ENCODE measurements at places on chromosomes 2 and 18.

GRCh38 chr18:8461544-8461943, 147.7 kb upstream of the RAB12 start:
- no peak for DNase-seq

DNA sequence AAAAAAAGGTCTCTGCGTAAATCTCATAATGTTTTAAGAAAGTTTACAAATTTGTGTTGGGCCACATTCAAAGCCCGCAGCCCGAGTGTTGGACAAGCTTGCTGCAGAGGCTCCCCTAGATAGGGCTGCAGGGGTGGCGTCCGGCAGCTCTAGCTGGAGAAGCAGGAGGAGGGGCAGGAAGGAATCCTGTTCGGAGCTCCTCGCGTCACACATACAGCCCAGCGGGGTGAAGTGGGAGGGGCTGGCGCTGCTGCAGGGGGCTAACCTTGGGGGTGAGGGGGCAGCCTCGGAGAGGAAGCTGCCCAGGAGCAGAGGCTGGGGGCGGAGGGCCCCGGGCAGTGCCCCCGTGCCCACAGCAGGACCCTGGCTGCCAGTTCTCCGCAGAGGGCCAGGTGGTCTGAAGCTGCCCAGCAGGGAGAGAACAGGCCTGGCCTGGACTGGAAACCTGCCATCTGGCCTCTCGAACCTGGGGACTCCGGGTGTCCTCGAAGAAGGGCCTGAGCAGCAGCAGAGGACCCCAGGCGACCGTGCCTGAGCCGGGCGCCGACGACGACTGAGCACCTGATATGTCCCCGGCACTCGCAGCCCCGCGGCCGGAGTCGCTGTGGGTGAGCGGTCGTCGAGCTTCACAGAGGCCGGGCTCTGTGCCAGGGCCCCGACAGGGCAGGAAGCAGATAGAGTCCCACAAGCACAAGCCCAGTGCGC, 2.6 kb upstream of the GPR35 start:
- no peak for DNase-seq

GRCh38 chr2:85987266-85988174, 98.7 kb upstream of the ST3GAL5 start:
- DNase-seq, result no peak

DNA sequence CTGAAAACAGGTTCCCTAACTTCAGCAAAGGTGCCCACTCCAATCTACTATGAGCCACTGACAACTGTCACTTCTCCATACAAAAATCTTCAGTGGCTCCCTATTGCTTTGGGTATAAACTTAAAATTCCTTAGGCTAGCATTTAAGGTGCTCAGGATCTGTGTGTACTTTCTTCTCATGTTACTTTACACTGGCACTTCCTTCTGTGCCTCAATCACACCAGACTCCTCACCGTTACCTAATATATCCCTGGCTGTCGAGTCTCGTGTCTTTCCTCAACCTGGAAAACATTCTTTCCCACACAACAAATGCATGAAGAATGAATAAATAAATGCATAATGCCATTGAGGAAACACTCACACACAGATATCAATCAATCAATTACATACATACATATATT, 101.1 kb downstream of the TCF4 start:
- DNase-seq, result no peak

DNA sequence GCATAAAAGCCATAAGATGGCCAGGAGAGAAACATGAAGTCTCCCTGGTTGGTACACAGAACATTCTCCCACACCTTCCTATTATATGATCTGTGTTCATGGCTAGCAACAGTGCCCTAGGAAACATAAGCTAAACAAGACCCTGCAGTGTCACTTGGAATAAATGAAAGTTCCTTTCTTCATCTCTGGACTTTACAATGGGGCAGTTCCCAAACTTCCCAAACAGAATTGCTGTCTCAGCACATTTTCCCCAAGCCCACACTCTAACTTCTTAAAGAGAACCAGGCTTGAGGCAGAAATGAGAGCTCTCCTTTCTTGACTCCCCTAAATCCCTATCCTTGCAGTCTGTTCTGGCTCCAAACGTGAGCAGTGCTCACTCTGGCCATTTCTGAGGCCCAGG, 173.2 kb upstream of the CREB1 start:
- DNase-seq, result no peak

- peak; percentile 30 for DNase-seq
Measured at GRCh38 chr2:178914259-178914849, 107.1 kb upstream of the TTN start.

DNA sequence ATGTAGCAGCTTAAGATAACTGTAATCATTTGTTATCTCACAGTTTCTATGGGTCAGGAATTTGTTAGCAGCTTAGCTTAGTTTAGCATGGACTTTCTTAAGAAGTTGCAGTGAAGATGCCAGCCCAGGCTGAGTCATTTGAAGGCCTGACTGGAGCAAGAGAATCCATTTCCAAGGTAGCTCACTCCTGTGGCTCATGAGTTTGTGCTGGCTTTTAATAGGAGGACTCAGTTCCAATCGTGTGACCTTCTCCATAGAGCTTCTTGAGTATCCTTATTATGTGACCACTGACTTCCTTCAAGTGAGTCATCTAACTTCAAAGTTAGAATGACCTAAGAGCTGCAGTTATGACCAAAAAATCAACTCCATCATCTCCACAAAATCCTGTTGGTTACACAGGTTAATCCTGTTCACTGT, 1.4 kb downstream of the GPATCH11 start:
- DNase-seq, result no peak

DNA sequence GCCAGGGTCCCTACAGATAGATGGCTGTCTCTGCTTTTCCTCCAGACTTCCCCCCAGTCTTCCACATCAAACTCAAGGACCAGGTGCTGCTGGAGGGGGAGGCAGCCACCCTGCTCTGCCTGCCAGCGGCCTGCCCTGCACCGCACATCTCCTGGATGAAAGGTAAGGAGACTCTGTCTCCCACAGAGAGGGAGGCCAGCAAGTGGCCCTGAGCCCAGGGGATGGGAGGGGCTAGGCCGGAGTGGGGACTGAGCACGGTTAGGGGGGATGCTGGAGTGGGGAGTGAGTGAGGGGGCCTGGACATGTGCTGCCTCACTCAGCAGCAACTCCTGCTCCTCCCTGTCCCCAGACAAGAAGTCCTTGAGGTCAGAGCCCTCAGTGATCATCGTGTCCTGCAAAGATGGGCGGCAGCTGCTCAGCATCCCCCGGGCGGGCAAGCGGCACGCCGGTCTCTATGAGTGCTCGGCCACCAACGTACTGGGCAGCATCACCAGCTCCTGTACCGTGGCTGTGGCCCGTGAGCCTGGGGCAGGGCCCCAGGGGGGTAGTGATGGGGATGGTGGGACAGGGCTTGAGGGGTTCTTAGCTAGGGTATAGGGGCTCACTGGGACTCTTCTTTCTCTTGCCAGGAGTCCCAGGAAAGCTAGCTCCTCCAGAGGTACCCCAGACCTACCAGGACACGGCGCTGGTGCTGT, 10.4 kb upstream of the GMPPA start:
- no peak for DNase-seq

DNA sequence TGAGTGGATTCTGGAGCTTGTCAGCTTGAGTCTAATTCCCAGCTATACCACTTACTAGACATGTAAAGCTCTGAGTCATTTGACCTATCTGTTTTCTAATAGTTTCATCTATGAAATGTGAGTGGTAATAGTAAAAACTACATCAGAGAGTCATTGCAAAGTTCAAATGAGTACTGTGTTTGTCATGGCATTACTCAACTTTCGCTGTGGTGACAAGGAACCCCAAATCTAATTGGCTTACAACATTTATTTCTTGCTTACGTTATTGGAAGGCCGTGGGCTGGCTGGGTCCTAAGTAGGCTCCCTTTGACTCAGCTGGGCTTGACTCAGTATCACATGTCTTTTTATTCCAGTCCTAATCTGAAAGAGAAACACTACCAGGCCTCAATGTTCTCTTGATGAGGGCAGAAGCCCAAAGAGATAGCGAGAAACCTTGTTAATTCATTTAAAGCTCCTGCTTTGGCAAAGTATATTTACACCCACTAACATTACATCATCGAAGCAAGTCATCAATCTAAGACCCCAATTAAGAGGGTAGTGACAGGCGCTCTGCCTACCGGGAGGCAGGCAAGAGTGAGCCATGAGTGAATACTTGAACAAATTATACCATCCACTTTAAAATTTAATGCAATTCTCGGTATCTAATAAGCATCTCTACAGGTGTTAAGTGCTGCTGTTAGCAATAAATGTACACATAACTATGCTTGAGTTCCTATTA, 431.8 kb upstream of the SPHKAP start:
- no peak for DNase-seq

DNA sequence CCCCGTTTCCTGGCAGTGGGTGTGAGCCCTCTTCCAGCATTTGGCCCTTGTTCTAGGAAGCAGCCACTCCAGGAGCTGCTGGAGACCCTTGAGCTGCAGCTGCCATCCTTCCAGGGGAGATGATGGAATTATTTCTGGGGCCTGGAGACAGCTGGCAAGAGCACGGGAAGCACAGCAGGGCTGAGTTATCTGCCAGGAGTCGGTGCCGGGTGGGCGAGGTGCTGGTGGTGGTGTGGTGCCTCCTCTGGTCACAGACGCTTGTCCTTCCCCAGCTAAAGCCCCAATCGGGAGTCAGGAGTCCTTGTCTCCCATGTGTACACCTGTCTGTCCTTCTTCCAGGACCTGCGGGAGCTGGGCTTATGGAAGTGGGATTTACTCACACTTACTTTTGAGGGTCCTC, 36.0 kb downstream of the DPYSL5 start:
- DNase-seq, result no peak

DNA sequence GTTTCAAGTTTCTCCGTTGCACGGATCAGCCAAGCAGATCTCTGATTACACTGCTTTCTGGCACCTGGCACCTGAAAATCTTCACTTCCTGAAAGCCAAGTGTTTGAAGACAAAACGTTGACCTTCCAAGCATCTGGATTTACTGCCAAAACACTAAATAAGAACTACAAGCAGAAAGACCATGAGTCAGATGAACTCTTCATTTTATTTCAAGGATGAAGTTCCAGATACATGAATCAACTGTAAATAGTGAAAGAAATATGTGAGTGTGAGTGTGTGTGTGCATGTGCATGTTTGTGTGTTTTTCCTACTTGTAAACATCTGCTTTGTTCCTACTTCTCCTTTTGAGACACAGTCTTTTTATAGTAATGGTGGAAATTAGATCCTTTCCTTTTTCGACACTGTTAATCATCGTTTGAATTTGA, 60.0 kb upstream of the DTNA start:
- no peak for DNase-seq

DNA sequence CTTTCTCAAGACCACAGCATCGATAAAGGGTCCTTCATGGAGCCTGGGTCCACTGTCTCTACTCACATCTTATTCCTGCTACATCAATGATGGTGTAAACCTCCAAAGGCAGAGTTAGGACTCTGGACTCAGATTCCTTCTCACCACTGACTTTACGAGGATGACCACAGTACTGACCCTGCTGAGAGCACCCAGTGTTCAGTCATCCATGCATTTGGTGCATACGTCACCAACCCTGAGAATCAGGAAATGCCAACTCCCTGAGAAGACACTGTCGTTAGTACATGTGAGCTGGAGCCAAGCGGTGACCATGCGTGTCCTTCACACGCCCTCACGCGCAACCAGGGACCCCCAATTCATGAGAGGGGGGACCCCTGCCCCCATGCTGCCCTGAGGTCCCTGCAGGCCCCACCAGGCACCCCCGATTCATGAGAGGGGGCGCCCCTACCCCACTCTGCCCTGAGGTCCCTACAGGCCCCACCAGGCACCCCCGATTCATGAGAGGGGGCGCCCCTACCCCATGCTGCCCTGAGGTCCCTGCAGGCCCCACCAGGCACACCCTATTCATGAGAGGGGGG, 178.4 kb upstream of the TPO start:
- no peak for DNase-seq

- no peak for DNase-seq
Measured at GRCh38 chr2:239208465-239209180, 192.2 kb downstream of the HDAC4 start.

- no peak for DNase-seq
Measured at GRCh38 chr2:224310943-224311625, 90.8 kb downstream of the FAM124B start.

GRCh38 chr2:211941216-211941747, 597.3 kb downstream of the ERBB4 start:
- DNase-seq, result no peak

DNA sequence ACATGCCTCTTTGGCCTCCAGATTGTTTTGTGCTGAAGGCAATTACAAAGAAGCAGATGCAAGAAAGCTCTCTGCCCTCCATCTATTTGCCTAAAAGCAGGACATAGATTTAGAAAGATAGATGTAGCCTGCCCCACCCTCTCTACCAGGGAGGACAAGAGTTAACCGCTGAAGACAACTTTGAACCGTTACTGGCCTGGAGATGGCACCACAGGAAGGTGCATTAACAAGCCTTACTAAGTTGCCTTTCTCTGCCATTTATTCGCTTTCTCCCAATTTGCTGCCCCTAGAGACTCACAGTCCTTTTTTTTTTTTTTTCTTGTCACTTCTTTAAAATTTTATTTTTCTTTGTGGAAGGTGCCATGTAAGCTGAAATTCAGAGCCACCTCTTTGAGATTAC, 28.8 kb upstream of the RMDN2 start:
- no peak for DNase-seq

DNA sequence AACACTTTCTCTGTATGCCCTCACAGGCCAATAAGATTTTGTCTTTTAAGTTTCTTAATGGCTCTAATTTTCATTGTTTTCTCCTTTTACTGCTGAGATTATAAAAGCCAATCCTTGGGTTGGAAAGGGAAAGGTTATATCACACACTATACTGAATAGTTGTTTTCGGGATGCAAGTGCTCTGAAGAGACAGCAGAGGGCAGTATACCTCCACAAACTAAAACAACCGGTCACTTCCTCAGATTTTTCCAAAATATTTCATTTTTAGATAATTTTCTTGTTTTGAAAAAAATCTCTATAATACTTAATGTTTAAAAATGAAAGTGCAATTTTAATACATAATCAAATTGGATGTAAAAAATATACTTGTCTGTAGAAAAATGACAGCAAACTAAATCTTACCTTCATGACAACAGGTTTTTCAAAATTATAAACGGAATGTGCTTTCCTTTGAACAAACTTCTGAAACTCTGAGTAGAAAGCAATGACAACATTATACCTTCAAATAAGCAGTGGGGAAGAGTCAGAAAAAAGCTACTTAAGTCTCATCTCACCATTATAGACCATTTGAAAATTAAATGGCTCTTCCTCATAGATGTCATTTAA, 82.7 kb downstream of the ORC4 start:
- DNase-seq, result no peak

GRCh38 chr2:96931466-96931865, 54.9 kb downstream of the FAM178B start:
- DNase-seq, result no peak

DNA sequence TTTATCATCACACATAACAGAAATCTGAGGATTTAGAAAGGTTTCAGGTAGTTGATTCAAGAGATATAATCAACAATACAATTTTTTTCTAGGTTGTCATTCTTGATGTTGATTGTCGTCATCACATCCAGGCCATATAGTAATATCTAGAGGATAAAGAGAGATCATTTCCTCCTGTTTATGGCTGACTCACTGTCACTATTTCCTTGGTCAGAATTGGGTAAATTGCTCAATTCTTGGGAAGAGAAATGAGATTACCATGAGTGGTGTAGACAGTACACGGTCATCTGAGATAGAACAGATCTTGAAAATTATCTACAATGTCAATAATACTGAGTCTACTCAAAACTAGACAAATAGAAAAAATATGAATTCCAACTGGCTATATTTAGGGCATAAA, 78.8 kb downstream of the ZNF804A start:
- no peak for DNase-seq

- no peak for DNase-seq
Measured at GRCh38 chr2:200439981-200440380, 69.9 kb downstream of the KCTD18 start.

- no peak for DNase-seq
Measured at GRCh38 chr18:80132180-80132812, 23.2 kb downstream of the ADNP2 start.

- DNase-seq, result no peak
Measured at GRCh38 chr18:39647627-39648534, 2082.3 kb upstream of the CELF4 start.
